ENCODE measurements at places on chromosomes 1 and 21.
A peak's percentile ranks its signal among the peaks of the same experiment; 100 is the strongest.

DNA sequence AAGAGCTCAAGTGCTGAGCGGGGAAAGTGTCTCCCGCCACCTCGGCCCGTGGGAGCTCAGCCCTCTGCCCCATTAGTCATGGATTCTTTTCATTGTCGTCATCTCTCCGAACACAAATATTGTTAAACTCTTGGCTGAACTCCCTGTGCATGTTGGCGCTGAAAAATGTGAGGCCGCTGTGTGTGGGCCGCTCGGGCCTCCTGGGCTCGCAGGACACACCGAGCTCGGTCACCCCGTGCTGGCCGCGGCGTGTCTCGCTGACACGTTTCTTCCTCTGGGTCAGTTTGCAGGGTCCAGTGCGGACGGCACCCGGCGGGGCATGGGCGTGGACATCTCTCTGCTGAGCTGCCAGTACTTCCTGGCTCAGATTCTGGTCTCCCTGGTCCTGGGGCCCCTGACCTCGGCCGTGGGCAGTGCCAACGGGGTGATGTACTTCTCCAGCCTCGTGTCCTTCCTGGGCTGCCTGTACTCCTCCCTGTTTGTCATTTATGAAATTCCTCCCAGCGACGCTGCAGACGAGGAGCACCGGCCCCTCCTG lies 25.6 kb downstream of the SLC45A1 start:
- DNase-seq, result no peak

DNA sequence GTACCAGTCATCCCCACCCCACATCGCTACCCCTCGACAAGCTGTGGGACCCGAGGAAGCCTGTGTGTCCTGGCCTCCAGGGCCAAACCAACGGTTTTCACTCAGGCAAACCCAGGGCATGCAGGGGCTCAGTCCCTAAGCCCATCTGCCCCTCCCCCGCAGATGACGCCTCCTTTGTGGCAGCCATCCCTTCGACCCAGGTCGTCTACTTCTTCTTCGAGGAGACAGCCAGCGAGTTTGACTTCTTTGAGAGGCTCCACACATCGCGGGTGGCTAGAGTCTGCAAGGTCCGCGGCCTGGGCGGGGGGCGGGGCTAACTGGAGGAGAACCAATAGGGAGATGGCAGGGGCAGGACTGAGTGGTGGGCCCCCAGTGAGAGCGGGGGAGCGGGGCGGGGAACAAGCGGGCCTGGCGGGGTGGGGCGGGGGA lies 7.4 kb downstream of the SEMA4A start:
- peak; percentile 85 for DNase-seq

DNA sequence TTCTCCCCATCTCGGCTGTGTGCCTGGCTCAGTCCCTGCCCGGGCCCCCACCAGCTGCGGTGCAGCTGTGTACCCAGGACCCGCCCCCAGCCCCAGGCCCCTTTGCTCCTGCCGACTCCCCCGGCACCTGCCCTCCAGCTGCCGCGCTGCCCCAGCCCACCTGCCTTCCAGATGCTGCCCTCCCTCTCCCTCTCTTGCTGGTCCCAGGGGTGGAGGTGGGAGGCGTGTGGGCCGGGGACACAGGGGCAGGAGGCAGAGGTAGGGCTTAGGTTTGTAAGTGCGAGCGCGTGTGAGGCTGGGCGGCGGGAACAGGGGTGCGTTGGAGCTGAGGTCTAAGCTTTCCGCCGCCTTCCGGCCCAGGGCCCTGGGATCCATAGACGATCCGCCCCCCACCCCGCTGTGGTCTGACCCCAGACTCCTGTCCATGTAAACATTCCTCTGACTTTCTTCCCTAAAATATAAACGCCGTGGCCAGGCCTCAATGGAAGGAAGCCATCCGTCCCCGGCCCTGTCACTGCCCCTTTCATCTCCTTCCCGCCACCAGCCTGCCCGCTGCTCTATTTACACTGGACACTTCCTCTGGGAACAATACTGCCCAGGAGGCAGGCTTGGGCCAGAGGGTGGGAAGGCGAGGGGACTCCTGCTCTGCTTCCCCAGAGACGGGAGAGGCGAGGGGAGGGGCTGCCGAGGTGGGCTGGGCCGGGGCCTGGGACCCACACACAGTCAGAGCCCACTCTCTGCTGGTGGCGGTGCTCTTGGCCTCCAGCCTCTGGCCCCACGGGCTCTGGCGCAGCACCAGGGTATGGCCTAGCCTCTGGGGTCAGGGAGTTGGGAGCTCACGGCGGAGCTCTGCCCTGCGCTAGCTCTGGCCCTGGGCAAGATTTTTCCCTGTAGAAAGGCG lies 128.3 kb downstream of the CASZ1 start:
- DNase-seq, result no peak

GRCh38 chr1:224783006-224783651 lies 146.3 kb upstream of the DNAH14 start:
- no peak for DNase-seq

GRCh38 chr1:23788695-23789094 lies 2.2 kb upstream of the LYPLA2 start:
- DNase-seq, result no peak

DNA sequence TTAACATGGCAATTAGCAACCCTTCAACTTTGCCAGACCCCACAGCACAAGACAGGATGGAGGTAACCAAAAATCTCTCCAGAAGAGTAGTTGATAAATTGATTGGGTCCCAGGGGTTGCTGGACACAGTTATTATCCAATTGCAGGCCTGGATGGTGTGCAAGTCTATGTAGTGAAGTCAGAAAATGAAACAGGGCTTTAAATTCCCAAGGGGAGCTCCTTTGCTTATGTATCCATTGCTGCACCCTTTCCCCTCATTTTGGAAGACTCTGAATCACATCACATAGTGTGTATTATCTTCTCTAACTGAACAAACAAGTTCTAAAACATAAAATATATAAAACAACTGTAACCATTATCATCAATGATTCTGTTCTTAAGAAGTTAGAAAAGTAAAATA lies 550.2 kb downstream of the LMO4 start:
- no peak for DNase-seq

DNA sequence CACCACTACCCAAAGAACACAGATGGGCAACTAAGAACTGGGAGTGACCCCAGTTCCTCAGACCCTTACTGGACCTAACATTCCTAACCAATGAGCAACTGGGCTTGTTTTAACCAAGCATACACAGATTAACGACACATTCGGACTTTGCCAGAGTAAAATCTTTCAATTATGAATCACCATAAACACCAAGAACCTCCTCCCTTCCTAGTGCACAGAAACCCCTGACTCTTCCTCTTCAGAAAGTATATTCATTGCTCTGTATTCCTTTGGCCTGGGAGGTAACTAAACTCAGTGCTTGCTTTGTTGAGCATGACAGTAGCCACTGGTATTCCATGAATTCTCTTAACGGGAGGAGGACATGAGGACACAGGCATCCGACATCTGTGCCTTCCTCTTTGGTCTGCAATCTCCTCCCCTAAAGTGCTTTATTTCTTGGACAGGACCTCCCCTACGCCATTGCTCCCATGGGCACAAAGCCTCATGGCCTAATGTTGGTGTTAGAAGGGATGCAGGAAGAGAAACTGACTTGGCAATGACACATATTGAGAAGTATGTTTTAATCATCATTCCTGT lies 42.7 kb downstream of the SEC16B start:
- DNase-seq, result no peak

DNA sequence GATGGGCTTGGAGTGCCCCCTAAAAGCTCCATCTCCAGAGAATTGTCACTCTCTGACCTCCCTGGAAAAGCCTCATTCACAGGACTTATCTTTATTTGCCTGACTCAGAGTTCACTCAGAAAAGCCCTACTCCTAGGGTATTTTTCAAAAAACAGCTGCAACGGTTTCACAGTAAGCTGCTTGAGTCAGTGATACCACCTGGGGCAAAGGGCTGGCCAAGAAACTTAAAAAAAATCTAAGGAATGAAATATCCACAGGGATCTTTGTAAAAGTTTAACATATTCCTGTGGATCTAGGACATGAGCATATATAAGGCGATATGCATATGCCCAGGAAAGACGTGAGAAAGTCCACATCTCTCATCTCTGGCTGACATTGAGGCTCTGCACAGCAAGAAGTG lies 33.8 kb upstream of the TSPAN2 start:
- DNase-seq, result no peak

- DNase-seq, result peak; percentile 36
These were observed 30.6 kb upstream of the LCE5A start for GRCh38 chr1:152479792-152480595.

GRCh38 chr1:3163356-3163755 lies 94.4 kb downstream of the PRDM16 start:
- no peak for DNase-seq

DNA sequence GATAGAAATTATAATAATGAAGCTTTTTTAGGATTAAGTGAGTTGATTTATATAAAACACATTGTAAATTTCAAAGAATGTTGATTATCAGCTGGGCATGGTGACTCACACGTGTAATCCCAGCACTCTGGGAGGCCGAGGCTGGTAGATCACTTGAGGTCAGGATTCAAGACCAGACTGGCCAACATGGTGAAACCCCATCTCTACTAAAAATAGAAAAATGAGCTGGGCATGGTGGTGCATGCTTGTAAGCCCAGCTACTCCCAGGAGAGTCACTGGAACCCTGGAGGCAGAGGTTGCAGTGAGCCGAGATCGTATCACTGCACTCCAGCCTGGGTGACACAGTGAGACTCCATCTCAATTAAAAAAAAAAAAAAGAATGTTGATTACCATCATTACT lies 18.4 kb downstream of the ADAMTS1 start:
- no peak for DNase-seq

- no peak for DNase-seq
These were observed 671.7 kb downstream of the SMYD3 start for GRCh38 chr1:245835386-245835785.

GRCh38 chr1:119711804-119712341 lies at the start of gene PHGDH:
TSS of gene PHGDH (plus strand) at chr1:119711934. CDS start at chr1:119712023, 89 bp downstream.
- peak; percentile 72 for DNase-seq

- no peak for DNase-seq
These were observed 41.7 kb downstream of the SYT6 start for GRCh38 chr1:114111731-114112641.

DNA sequence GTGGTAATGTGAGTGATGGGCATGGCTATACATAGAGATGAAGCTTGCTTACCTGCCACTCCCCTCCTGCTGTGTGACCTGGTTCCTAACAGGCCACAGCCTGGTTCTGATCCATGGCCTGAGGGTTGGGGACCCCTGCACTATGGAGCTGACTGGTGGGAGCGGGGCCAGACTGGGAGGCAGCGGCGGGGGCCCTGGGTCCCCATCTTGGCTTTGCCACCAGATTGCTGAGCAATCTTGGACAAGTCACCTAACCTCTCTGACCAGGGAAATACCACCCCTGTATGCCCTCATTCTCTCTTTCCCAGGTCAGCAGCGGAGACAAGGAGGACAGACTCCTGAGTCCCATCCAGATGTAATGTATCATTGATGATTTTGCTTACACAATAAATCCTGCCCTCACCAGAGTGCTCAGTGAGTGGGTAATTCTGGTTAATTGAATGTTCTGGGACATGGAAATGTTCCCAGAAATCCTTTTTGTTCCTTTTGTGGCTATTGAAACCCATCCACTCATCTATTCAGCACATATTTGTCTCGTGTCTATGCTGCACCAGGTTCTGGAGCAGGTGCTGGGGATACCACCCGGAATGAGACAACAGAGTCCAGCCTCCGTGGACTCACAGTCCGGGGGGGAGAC lies 4.1 kb upstream of the ARHGEF10L start:
- no peak for DNase-seq

GRCh38 chr1:2074396-2074795 lies 24.2 kb downstream of the PRKCZ start:
- no peak for DNase-seq

DNA sequence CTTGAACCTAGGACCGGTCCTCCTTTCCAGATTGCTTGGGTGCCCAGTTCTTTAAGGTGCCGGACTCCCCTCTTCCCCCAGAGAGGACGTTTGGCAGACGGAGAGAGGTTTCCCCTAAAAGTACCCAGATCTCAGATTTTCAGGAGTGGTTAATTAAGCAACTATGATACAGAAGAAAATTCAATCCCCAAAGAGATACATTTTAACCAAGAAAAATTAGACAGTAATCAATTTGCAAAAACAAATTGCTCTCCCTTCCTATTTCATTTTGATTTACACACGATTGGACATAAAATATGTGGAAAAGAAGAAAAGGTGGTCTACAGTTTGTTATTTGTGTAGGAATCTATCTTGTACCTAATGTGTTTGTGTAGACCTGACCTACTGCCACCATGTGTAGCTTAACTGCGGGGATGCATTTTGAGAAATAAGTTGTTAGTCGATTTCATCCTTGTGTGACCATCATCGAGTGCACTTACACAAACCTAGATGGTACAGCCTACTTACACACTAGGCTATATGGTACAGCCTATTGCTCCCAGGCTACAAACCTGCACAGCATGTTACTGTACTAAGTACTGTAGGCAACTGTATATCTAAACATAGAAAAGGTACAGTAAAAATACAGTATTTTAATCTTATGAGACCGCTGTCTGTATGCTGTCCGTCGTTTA lies 755 bp downstream of the RPAP2 start:
- DNase-seq, result peak; percentile 32

DNA sequence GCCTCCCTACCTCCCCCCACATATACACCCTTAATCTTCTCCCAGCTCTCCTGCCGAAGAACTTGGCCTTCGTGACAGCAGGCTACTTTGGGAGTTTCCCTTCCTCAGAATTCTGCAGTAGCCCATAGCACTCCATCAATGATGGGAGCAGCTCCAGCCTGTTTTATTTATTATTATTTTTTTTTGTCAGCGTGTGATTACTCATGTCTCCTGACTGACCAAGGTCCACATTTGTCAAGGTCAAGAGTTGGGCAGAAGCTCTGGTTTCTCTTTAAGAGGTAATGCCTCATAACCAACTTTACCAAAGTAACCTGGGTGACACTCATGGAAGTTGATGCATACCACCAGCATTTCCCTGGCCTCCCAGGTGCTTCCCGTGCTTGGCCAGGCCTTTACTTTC lies 125.4 kb downstream of the ZZZ3 start:
- DNase-seq, result no peak

DNA sequence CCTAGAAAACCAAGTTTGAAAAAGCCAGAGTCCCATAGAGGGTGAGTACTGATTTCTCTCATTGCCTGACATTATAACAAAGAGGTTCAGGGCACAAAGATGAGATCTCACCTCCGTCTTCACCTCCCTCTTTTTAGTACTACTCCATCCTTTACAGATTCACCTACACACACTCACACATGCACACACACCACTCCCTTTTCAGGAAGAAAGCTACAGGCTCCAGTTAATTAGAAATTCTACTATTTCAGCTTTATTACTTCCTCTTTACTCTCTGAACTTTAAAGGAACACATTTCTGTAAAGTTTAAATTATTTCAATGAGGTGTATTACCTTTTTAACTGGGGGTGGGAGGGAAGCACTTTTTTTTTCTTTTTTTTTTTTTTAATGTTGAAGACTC lies 59.6 kb upstream of the PRDX6 start:
- no peak for DNase-seq

- no peak for DNase-seq
These were observed 2.9 kb upstream of the PLA2G2F start for GRCh38 chr1:20136249-20136648.

Measured in cerebellar cortex (tissue), 1 donor.